ENCODE measurements at places on chromosomes 1 and 21.
A peak's percentile ranks its signal among the peaks of the same experiment; 100 is the strongest.

- no peak for DNase-seq
Observed at GRCh38 chr21:43916691-43917514, 51.9 kb downstream of the AGPAT3 start.

DNA sequence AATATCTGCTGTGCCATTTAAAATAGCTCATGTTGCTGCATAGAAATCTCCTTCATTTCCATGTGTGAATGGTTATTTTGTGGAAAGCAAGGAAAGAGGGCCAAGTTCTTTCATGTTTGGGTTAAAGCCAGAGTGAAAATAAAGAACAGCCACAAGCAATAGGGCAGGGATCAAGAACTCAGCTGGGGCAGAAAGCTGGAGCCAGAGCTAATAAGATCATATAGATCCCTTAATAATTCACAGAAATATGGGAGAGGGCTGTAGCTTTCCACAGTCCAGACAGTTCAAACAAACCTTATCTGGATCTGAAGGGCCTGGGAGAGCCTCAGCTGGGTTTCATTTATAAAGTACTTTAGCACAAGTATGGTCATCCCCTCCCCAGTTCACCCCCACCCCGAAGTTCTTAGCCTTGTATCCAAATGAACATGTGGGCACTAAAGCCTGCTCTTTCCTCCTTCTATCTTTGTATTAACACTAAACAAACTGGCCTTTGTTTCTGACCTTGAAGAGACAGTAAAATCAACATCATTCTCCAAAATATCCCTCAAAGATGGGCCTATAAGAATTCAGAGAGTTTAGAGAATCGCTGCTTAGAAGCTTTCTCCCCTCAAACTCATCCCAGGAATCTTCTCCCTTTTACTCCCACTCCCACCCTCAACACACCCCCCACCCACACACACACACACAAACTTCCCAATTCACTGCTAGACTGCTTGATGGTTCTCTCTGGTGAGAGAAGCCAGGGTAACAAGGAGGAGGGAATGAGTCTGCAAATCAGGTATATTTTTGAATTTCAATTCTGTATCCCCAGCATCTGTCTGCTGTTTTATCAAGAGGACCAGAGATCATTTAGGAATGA, 41.7 kb downstream of the UTP25 start:
- no peak for DNase-seq

- DNase-seq, result peak; percentile 99
Observed at GRCh38 chr1:26692211-26692792, 3.5 kb upstream of the ARID1A start.

- DNase-seq, result peak; percentile 83
Observed at GRCh38 chr1:91166106-91166712, 144.4 kb upstream of the ZNF644 start.

- no peak for DNase-seq
Observed at GRCh38 chr1:179107706-179108629, 26.1 kb downstream of the TOR3A start.

DNA sequence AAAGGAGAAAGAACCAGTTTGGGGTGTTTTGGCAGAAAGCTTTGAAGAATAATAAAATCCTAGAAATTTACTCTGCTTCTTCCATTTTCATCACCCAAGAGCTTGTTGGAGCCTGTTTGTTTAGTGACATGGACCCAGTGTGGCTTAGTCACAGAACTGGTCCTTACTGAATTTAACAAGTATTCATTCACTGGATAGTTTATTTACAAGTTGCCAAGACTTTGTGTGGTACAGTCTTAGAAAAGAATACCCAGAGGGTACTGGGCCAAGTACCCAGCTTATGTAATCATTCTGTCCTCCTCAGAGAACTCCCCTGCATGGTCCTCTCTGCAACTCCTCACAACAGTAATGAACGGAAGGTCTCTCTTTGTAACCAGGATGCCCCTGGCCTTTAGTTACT, 16.4 kb downstream of the RAB4A start:
- no peak for DNase-seq

GRCh38 chr1:157006676-157007075, 38.9 kb downstream of the ARHGEF11 start:
- no peak for DNase-seq

DNA sequence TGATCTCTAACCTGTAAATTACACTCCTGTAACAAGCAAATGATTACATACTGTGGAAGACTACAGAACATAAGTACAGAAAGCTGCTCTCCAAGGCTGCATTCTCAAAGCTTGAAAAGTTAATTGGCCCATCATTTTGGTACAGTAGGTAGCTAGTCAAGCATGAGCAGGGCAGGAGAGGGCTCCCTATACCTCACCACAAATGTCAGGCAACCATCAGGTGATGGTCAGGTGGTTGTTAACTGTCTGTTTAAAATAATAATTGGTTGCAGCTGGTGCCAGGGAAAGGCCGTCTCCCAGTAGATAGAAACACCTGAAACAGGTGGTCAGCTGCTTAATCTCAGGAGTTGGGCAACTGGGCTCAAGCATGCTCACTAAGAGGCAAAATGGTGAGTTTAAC, 13.1 kb upstream of the SLC1A7 start:
- no peak for DNase-seq

DNA sequence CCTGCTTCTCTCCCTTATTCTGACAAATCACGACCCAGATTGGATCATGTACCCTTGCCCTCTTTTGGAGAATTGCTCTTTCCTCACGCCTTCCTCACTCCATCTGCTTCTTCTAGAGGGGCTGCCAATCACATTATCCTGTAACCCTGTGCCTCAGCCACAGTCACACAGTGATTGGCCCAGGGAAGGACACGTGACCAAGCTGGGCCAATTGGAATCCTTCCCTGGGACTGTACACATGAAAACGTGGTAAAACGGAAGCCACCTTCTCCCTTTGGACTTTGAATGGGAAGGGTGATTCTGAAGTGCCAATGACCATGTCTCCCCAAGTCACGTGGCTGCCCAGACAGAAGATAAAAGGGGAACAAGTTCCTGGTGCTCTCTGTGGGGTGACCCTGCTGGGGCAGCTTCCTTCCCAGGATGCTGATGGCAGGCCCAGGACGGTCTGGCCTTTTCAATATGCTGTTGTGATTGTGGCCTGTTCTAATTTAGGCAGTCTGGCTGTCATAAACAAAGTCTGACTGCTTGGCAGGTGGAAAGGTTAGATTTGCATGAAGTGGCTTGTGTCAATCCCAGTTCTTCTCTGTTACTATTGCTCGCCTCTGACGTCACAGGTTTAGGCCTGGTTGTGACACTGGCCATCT, 92.9 kb downstream of the UBIAD1 start:
- DNase-seq, result no peak

DNA sequence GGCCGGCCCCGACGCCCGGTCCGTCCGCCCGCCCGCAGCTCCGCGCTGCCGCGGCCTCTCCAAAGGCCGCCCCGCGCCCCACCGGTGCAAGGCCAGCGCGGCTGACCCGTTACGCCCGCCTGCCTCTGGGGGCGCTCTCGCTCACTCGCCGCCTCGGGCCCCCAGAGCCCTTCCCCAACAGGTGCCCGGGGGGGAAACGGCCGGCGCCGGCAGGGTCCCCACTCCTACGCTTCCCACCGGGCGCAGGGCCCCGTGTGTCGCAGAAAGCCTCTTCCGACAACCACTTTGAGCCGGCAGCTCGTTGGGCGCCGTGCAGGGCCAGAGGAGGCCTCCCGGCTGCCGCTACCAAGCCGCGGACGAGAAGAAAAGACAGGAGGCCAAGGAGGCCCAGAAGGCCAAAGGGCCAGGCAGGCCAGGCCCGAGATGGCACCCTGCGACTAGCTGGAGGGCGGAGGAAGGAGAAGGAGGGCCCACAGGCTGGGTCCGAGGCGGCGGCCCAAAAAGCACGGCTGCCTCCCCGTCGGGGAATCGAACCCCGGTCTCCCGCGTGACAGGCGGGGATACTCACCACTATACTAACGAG, 64.9 kb upstream of the FCGR2A start:
- DNase-seq, result no peak

- no peak for DNase-seq
Observed at GRCh38 chr1:116189481-116189880, 78.3 kb downstream of the MAB21L3 start.

DNA sequence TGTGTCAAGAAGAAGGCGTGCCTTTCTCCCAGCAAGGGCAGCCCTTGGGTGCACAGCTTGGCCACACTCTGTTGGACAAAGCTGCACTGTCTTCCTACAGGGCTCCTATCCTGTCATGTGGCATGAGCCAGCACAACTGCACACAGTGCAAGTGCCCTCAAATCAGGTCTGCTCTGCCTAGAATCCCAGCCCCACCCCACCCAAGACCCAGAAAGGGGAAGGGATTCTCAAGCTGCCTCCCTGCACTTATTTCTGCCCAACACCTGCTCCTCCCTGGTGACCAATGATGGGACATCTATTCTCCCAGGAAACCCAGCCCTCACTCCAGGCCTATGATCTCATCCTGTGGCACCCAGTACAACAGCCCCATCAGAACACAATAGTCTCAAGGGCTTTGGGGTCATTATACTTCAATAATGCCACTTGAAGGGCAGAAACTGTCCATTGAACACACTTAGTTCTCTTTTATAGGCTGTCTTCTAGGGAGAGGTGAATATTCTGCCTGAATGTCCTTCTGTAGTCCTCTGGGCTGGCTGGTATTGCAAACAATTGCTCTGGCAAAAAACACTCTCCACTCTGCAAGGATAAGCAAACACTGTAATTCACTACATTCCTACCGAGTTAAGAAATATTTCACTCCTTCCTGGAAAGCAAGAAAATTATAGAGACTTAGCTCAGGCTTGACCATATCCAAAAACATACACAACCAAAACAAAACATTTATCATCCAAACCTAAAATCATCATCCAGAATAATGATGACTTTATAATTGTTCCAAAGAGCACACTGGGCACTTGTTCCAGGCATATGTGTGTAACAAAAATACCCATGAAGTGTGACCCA, 43.1 kb upstream of the IGSF3 start:
- DNase-seq, result peak; percentile 54

DNA sequence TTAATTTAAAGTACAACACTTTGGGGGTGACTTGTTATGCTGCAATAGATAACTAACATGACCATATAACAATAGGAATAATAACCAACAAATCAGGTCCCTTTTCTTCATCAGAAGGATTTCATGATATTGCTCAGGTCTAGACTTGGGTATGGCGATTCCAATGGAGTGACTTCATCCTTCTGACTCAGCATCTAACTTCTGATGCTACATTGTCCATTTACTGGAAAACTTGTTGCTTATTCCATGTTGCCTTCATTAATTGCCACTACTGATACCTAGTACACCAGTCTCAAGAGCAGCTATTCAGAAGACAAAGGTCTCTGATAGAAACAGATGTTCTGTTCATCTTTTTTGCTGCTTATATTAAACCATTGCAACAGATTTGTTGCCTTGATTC, 324.3 kb downstream of the TGFB2 start:
- DNase-seq, result no peak

GRCh38 chr1:49013079-49013478, 236.4 kb upstream of the BEND5 start:
- DNase-seq, result no peak

GRCh38 chr1:169529068-169529642, 43.4 kb upstream of the SLC19A2 start:
- DNase-seq, result peak; percentile 30

DNA sequence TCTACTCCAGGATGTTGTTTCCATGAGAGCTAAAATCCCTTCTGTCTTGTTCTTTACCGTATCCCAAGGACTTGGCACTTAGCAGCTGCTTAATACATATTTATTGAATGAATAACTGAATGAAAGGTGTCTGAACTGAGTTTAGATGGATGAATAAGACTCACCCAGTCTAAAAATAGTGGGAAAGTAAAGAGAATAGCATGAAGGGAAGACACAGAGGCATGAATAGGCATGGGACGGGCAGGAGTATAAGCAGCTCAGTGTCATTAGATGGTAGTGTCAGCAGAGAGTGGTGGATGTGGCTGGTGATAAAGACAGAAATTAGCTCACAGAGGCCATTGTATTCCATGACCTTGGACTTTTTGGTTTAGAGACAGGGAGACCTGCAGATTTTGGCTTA, 9.2 kb downstream of the IL12RB2 start:
- no peak for DNase-seq

GRCh38 chr1:206508956-206509355, 1.6 kb downstream of the RASSF5 start:
- DNase-seq, result no peak

DNA sequence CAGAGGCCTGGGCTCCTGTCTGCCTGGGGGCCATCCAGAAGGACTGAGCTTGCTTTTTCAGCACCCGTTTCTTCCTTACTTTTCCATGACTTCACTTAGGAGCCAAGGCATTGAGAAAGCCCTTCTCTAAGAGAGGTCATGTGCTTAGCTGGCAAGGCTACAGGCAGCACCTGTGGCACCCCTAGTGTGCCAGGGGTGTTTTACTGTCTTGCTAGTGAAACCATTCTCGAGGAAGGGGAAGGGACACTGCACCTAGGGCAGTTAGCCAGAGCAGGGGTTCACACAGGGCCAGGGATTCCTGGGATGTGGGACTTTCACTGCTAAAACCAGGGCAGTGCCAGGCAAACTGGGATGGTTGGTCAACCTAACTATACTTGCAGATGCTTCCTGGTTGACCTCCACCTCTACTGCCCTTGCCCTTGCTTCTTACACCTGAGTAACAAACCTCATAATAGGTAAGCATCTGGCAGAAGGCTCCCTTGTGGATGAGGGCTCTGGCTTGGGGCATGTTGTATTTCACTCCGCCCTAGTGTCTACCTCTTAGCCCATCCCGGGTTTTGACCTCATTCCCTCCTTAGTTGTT, 69.2 kb downstream of the NOS1AP start:
- DNase-seq, result no peak

DNA sequence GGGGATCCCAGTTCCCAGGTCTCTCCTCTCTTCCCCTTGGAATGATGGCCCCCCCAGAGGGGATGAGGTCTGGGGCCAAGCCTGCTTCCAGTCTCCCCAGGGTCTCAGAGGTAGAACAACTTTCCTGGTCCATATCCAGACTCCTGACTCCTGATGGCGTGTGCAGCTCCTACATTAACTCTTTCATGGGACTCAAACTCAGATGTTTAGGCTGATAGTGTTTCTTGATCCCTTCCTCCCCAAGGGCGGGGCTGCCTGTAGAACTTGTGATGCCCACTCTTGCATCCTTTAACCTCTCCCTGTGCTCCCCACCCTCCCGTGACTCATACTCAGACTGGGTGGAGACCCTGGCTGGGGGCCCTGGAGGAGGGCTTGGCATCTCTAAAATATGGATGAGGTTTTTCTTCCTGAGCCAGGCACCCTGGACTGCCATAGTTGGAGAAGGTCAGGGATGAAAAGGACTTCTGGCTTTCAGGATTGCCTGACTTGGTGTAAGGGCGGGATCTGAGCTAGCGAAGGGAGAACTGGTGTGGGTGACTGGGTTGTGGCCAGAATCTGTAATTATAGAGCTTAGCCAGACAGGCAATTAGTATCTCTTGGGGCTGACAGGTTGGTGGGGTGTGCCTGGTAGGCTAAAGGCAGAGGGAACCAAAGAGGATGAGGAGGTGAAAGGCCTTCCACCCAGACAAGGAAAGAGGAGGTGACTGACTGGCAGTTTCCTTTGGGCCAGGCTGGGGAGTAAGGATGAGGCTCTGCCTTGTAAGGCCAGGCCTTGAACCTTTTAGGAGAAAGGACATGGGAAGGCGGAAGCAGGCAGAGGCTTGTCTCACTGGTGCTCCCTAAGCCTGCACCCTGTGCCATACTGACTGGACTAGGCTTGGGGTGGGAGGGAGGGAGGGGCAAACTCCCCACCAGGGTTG, 1.5 kb downstream of the ATP8B2 start:
- no peak for DNase-seq
